GM12878 (cell line): ENCODE measurements at places on chromosomes 6 and 20. TPM values are rescaled to one million over a fixed set of nuclear protein-coding genes. Genes with fewer than 3 reads are reported as not detected.

The EPPIN gene
- polyA plus RNA-seq: not detected in 2 replicates

The BTNL2 gene
- polyA plus RNA-seq: 0.10 TPM in 1 of 2 replicates, not detected in the other

The CRNKL1 gene
- polyA plus RNA-seq: 26.1 and 28.4 TPM in 2 replicates

The PROCR gene
- 0.44 TPM in 1 of 2 replicates, not detected in the other for polyA plus RNA-seq

The SYCP2 gene
- not detected in 2 replicates for polyA plus RNA-seq

The GFOD1 gene
- polyA plus RNA-seq: 16.1 and 16.9 TPM in 2 replicates

The MUCL3 gene
- 0.08 and 0.09 TPM in 2 replicates for polyA plus RNA-seq

The C6orf52 gene
- polyA plus RNA-seq: 7.4 and 8.7 TPM in 2 replicates

The RBBP8NL gene
- not detected in 2 replicates for polyA plus RNA-seq

The ZFP57 gene
- polyA plus RNA-seq: not detected in 2 replicates

The SMLR1 gene
- not detected in 2 replicates for polyA plus RNA-seq

The PLG gene
- polyA plus RNA-seq: 1.5 and 2.1 TPM in 2 replicates

The BPIFB1 gene
- not detected in 2 replicates for polyA plus RNA-seq

The DEFB124 gene
- polyA plus RNA-seq: not detected in 2 replicates

The ZCCHC3 gene
- 11.9 and 14.1 TPM in 2 replicates for polyA plus RNA-seq

The SIM1 gene
- polyA plus RNA-seq: not detected in 2 replicates

The ZNF831 gene
- 0.01 and 0.03 TPM in 2 replicates for polyA plus RNA-seq

The SPEF1 gene
- not detected in 2 replicates for polyA plus RNA-seq

The UBE2C gene
- 396 and 398 TPM in 2 replicates for polyA plus RNA-seq

The CRYBG1 gene
- 22.2 and 22.7 TPM in 2 replicates for polyA plus RNA-seq

The SLC22A16 gene
- not detected in 2 replicates for polyA plus RNA-seq

The CST5 gene
- not detected in 2 replicates for polyA plus RNA-seq

The PLCB1 gene
- polyA plus RNA-seq: 0.10 TPM in 1 of 2 replicates, not detected in the other

The FRS3 gene
- polyA plus RNA-seq: 1.4 and 1.8 TPM in 2 replicates

The RNF182 gene
- polyA plus RNA-seq: not detected in 2 replicates

The STMND1 gene
- not detected in 2 replicates for polyA plus RNA-seq

The TSPO2 gene
- not detected in 2 replicates for polyA plus RNA-seq

The HLA-DPA1 gene
- polyA plus RNA-seq: 684 and 690 TPM in 2 replicates

The PGC gene
- not detected in 2 replicates for polyA plus RNA-seq

The CHD6 gene
- 20.9 and 24.3 TPM in 2 replicates for polyA plus RNA-seq

The SPATA2 gene
- polyA plus RNA-seq: 8.4 and 8.7 TPM in 2 replicates

The COX4I2 gene
- not detected in 2 replicates for polyA plus RNA-seq

The ATAT1 gene
- polyA plus RNA-seq: 13.8 and 14.2 TPM in 2 replicates

The ZSCAN23 gene
- 0.21 and 0.31 TPM in 2 replicates for polyA plus RNA-seq

The SPTLC3 gene
- polyA plus RNA-seq: not detected in 2 replicates

The LRRC73 gene
- not detected in 2 replicates for polyA plus RNA-seq

The OPRM1 gene
- polyA plus RNA-seq: not detected in 2 replicates

The TUBB2B gene
- polyA plus RNA-seq: 8.0 and 11.6 TPM in 2 replicates

The SAMD3 gene
- 0.14 TPM in 1 of 2 replicates, not detected in the other for polyA plus RNA-seq

The WDR27 gene
- polyA plus RNA-seq: 16.6 and 22.0 TPM in 2 replicates

The NFATC2 gene
- 6.9 and 7.7 TPM in 2 replicates for polyA plus RNA-seq

The SLC2A10 gene
- not detected in 2 replicates for polyA plus RNA-seq

The HAO1 gene
- polyA plus RNA-seq: not detected in 2 replicates

The MAK gene
- 0.20 and 0.27 TPM in 2 replicates for polyA plus RNA-seq

The TPBG gene
- 0.66 and 0.82 TPM in 2 replicates for polyA plus RNA-seq

The CYP24A1 gene
- not detected in 2 replicates for polyA plus RNA-seq

The CCM2L gene
- not detected in 2 replicates for polyA plus RNA-seq

The WDR46 gene
- 134 and 141 TPM in 2 replicates for polyA plus RNA-seq

The TPMT gene
- 15.0 and 16.5 TPM in 2 replicates for polyA plus RNA-seq

The TFAP2C gene
- not detected in 2 replicates for polyA plus RNA-seq

The ARFRP1 gene
- polyA plus RNA-seq: 69.3 and 71.7 TPM in 2 replicates

The SNAP25 gene
- polyA plus RNA-seq: not detected in 2 replicates
